H9 (cell line): ENCODE measurements at places on chromosomes 12 and 14.
A peak's percentile ranks its signal among the peaks of the same experiment; 100 is the strongest.

- DNase-seq: no peak
Observed at GRCh38 chr14:54715811-54716210, 148.9 kb downstream of the SAMD4A start.

- no peak for DNase-seq
Observed at GRCh38 chr12:57254506-57255280, 3.7 kb upstream of the STAC3 start.

DNA sequence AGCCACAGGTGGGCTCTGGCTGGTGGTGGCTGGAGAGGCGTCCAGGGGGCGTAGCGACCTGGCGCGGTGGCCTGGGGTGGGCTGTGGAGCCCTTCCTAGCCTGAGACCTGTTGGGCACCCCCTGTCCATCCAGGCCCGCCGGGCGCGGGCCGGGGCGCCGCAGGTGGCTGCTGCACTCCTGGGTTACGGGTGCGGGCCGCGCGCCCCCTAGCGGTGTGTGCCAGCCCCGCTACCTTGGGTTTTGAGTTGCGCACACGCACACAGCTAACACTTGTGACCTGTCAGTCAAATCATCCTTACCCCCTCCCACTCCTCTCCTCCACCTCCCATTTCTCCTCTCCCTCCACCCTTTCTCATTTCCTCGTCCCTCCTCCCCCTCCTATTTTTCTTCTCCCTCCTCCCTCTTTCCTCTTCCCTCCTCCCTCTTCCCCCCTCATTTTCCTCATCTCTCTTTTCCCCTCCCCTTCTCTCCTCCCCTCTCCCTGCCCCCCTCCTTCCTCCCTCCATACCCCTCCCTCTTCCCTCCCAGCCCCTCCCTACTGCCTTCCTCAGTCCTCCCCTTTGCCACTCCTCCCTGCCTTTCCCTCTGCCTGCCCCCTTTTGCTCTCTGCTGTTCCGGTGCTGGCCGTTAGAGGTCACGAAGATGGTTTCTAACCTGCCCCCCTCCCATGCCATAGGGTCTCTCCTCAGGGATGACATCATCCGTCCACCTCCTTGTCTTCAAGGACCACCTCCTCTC lies 2.3 kb downstream of the MEG3 start:
- no peak for DNase-seq

GRCh38 chr14:32018391-32019092 lies 58.6 kb upstream of the ARHGAP5 start:
- no peak for DNase-seq

- DNase-seq: no peak
Observed at GRCh38 chr12:88235183-88235833, 93.2 kb downstream of the TMTC3 start.

DNA sequence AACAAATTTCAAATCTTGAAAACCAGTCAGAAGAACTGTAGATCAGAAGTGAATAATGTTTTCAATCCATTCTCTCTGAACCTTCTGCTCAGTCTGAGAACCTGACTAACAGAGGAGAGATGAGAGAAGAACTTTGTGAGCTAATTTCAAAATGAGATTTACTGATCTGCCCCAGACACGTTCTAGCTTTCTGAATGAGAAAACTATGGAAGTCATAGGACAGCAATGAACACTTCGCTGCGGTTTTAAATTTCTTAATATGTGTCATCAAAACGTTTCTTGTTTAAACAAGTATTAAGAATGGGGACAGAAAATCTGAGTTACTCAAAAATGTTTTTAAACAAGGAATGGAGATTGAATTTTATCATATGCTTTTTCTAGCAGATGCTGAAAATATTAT lies 66.6 kb upstream of the FAR2 start:
- no peak for DNase-seq

DNA sequence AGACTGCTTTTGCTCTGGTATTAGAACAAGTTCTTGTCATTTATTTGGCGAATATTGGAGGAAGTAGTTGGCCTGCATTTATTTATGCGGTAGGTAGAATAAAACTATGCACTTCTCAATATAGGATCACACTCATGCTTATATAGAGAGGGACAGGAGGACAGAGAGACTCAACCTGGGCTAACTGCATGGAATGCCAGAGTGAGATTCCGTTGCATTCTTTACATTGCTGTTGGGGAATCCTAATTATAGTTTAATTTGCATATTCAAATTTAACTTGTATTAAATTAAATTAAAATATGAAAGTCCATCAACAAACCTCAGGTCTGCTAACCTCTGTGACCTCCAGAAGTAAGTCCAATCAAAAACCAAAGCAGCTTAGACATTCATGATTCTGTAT lies 26.6 kb downstream of the OR10G3 start:
- no peak for DNase-seq

GRCh38 chr14:70982200-70982599 lies 74.9 kb downstream of the PCNX1 start:
- DNase-seq: no peak

DNA sequence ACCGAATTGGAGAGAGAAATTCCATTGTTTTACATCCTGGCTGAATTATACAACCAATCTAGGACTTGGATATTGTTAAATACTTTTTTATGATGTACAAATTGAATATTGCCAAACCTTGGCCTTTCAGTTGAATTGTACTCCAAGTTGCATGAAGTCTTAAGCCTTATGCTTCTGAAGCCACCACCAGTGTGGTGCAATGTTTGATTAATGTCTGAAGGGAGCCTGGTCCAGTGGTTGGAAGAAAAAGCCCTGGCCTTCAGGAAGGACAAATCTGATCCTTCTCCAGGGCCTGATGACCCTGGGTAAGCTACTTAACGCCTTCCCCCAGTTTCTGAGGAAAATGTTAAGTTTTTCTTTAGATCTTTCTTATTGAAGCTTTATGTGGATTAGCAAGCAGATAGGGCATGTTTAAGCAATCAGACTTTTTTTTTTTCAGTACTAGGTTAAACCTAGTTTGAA lies 72.0 kb downstream of the PAPOLA start:
- DNase-seq: no peak

- DNase-seq: peak; percentile 44
Observed at GRCh38 chr14:59630288-59630963, 53.8 kb upstream of the CCDC175 start.

DNA sequence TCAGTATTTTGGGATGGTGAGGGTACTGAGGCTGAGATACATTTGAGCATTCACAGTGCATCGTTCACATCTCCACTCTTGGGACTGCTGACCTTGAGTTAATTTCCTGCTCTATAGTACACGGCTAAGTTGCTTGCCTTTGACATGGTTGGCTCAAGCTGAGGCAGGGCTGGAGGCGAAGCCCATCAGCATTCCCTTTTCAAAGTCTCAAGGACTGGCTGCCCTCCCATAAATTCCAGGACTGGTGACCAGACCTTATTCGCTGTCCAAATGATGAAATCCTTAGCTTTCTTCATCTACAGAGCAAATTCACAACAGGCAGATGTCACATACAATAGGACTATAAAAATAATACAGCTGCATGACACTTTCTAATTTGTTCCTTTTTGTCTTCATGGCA lies 85.9 kb downstream of the SSPN start:
- no peak for DNase-seq

GRCh38 chr14:94868772-94869072 lies 98.8 kb upstream of the GSC start:
- DNase-seq: no peak

DNA sequence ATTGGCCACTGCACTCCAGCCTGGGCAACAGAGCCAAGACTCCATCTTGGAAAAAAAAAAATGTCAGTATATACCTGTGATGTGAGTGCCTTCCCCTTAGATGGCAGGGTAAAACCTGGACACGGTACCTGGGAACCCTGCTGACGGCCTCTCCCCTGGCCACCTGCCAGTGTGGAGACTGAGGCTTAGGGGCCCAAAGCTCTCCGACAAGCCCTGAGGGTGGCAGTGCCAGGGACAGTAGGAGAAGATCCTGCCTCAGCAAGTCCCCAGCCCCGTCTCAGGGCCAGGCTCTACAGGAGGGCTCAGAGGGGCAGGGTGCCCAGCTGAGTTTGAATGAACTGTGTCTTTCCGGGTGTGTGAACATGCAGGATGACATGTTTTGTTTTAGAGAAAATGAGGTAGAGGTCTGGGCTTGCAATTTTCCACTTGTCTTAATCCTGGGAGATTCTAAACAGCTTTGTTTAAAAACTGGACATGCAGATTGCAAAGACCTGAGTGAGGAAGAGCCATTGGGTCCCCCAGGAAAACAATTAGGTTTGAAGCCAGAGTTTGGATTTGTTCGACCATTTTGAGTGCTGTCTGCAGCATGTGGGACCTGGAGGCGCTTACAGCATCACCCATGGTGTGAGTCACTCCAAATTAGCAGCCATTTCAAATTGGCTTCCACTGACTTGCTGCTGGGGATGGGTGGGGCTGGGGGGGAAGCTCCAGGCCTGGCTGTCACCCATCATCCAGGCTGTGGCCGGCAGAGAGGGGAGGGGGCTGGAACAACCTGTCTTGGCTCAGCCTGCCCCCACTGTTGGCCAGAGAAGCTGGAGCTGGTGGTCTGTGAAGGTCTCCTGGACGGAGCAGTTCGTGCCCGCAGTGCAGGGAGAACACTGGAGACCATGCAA lies 10.8 kb downstream of the TSPAN9 start:
- DNase-seq: peak; percentile 27

- DNase-seq: no peak
Observed at GRCh38 chr12:58502226-58502625, 418.1 kb downstream of the LRIG3 start.

DNA sequence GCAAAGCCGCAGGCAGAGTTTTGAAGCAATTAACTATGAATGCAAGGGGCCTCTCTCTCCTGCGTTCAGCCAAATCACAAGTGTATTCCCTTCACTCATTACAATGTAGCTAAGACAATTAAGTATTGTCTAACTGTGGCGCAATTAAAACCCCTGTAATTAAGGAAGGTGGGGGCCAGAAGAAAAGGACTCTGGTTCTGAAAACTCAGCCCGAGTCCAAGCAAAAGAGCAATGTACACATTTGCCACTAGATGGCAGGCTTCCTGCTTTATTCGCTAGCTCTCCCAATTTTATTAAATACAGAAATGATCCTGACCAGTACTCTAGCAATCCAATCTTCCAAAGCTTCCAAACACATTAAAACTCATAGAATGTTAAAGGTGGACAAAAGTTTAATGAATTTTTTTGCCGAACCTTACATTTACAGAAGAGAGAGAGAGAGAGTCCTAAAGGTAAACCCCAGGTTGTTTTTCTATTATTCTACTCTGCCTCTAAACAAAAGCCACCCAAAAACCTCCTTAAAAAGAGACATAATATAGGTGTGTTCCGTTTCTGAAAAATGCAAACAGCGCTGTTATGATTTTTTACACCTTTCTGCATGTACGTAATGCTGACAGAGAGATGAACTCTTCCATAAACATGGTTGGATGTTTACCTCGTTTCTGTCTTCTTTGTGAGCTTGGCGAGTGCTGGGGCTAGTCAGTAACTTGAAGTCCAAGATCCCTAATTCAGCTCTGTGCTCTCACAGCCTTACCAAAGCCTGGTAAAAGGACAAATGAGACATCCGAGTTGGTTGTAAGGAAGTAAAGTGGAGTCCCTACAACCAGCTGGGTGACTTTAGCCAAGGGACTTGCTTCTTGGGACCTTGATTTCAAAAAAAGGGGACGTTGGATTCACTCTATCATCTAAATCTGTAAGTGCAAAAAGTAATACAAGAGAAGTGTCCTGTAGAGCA lies 50.9 kb upstream of the VASH1 start:
- DNase-seq: no peak

DNA sequence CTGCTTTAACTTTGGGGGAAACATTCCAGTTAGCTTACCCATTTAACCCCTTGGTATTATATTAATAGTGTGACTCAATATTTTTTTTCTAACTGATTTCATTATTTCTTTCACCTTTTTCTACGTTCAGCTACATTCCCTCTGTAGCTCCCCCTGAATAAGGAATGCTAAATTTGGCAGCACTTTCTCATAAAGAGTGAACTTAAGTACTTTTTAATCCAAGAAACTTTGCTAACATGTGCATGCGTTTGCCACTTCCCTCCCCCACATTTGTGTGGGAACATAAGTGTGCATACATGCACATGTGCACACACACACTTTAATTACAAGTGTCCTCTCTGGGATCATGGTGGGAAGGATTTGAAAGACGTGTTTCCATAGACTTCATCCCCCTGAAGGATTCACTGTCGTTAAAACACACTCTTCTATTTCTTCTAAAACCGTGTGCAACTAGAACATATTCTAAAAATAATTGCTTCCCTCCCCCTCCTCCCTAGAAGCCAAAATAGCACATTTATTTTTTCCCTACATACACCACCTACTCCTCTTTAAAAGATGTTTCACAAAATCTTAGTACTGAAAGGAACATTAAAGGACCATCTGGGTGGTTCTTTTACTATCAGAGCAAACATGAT lies 142.6 kb downstream of the PPM1H start:
- DNase-seq: no peak

DNA sequence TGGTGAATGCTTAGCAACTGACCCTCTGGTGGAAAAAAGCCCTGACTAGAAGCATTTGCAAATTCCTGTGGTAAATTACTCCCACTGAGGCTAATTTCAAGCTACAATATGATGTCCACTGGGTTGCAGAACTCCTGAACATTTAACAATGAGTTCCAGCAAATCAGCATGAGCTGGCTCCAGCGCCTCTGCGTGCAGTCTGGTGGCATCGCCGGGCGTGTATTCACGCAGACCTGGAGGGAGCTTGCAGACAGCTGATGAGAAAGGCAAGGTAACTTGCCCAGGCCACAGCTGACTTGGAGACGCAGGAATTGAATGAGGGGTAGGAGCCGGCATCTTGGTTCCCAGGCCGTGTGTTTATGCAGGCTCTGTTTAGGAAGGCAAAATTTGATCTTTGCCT lies 45.1 kb upstream of the KCNA1 start:
- no peak for DNase-seq

GRCh38 chr14:77964586-77964985 lies 164.7 kb downstream of the ADCK1 start:
- DNase-seq: no peak

DNA sequence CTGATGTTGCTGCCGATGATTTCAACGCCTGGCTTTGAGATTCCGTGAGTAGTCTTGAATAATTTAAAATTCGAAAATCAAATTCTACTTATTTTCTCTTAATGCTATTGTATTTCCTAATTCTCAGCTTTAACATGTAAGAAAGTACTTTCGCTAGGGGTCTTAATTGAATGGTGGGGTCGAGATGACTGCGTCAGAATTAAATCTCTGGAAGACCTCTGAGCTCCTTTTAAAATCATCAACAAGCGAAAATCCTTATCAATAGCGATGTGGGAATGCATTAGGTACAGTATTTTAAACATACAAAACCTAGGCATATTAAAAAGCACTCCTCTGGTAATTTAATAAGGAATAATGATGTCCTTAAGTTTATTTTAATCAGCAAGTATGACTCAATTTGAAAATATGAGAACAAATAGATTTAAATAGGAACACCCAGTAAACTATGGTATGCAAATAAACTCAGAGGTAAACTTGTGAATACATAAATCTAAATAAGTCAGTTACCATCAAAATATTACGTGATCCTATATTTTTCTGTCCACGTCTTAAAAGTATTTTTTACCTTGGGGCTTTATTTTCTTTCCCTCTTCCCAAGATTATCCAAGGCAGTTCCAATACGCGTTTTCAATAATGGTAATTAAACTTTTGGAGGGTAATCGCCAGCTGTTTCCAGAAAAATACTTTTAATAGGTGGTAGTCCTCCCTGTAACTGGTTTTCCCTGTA lies 1.4 kb downstream of the FOXA1 start:
- DNase-seq: no peak
